ENCODE measurements at places on chromosomes 11 and 22. TPM values are rescaled to one million over a fixed set of nuclear protein-coding genes. Genes with fewer than 3 reads are reported as not detected.

E2F8 gene
- total RNA-seq, result 12.9 TPM

DEFB131B gene
- not detected for total RNA-seq

ACTN3 gene
- total RNA-seq, result not detected

DNA sequence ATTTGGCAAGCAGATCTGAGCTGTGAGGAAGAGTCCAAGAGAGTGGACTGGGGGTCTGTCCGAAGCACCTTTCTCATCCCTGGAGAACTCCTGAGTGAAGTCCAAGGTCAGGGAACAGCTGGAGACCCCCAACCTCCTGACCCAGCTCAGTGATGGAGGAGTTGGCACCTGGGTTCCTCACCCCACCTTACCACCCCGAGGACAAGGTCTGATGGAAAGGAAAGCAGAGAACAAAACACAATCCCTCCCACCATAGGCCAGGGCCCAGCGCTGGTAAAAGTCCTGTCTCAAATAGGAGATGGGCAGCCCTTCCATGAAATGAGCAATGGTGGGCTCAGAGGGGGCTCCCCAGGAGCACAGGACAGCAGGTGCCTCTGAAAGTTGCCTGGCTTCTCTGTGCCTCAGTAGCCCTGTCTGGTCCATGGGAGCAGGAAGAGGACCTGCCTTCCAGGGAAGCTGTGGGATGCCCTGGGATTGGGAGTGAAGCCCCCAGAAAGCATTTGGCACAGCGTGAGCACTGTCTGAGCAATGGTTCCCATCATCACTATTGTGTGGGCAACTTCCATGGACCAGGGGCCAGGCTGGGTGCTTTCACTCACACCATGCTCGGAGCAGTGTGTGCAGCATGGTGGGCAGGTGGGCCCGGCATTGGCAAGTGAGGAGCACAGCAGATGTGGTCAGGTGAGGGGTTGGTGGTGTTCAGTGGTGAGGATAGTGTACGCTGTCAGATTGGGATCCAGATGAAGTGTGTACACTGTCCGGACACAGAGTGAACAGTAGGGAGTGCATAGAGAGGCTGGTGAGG lies 7.5 kb downstream of the TRIM29 start:
- peaks cover 1% of the 10 kb centered on the region for H3K27me3 ChIP-seq
- H3K4me1 ChIP-seq, result no peaks in the 10 kb centered on the region
- H3K27ac ChIP-seq, result no peak overlapping the region
- H3K4me3 ChIP-seq, result no peak overlapping the region
- H3K36me3 ChIP-seq, result no peaks in the 10 kb centered on the region
- DNase-seq, result no peak

DNA sequence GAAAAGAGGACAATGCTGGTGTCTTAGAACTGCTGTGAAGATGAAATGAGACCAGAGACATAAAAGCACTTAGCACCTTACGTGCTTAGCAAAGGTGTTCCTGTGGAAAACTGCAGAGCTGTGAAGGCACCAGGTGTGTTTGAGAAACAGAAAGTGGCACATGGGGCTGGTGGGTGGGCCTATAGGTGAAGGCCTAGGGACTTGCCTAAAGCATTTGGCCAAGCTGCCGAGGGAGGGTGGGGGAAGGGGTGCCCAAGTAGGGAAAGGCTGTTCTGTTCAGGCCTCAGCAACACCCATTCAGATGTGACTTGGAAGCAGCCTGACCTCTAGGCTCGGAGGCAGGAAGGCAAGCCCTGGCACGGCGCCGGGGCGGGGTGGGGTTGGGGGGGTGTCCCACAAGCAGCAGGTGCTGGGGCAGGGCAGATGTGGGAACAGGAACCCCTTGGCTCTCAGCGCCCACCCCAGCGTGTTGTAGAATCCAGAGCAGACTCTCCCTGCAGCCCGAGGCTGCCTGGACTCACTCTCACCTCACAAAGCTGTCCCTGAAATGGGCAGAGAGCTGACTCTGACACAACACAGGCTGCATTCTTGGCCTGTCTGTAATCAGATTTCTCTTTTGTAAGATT lies 366.7 kb upstream of the NARS2 start:
- peaks cover 5% of the 10 kb centered on the region for H3K27me3 ChIP-seq
- no peak for DNase-seq
- no peak overlapping the region for H3K4me3 ChIP-seq
- H3K27ac ChIP-seq, result no peak overlapping the region
- H3K4me1 ChIP-seq, result no peaks in the 10 kb centered on the region
- H3K36me3 ChIP-seq, result no peaks in the 10 kb centered on the region

- no peak for DNase-seq
- H3K36me3 ChIP-seq, result no peaks in the 10 kb centered on the region
- H3K27ac ChIP-seq, result no peak overlapping the region
- H3K4me3 ChIP-seq, result no peak overlapping the region
- H3K4me1 ChIP-seq, result no peaks in the 10 kb centered on the region
- H3K27me3 ChIP-seq, result peaks cover 6% of the 10 kb centered on the region
These were observed 43.5 kb upstream of the MYEOV start for GRCh38 chr11:69250186-69251056.

DNA sequence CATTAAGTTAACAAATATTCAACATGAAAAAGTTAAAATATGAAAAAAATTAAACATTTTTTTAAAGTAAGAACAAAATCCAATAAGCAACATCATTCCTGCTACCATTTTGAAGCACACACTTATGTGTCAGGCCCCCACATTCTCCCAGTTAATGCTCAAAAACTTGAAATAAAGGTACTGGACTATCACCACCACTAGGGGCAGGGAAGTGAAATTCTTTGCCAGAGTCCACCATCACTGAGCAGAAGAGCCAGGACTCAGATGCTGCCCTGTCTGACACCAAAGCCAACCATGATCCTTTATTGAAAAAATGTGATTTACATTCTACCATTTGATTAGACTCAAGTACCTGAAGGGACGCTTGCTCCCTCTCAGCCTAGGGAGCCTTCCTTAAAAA lies 39.1 kb downstream of the PITPNB start:
- peak; percentile 7 for DNase-seq
- no peak overlapping the region for H3K27ac ChIP-seq
- H3K27me3 ChIP-seq, result no peaks in the 10 kb centered on the region
- peaks cover 20% of the 10 kb centered on the region for H3K36me3 ChIP-seq

GRCh38 chr11:107545101-107545514 lies 20.4 kb downstream of the ALKBH8 start:
- peaks cover 10% of the 10 kb centered on the region for H3K4me1 ChIP-seq
- no peak overlapping the region for H3K4me3 ChIP-seq
- H3K27me3 ChIP-seq, result no peaks in the 10 kb centered on the region

Data from activated CD8-positive, alpha-beta T cell treated with anti-CD3 and anti-CD28 coated beads for 36 hours (primary cell).